ENCODE measurements at places on chromosomes 7 and 10.

GRCh38 chr10:78049851-78050250 lies 16.2 kb downstream of the RPS24 start:
- no peak for DNase-seq

DNA sequence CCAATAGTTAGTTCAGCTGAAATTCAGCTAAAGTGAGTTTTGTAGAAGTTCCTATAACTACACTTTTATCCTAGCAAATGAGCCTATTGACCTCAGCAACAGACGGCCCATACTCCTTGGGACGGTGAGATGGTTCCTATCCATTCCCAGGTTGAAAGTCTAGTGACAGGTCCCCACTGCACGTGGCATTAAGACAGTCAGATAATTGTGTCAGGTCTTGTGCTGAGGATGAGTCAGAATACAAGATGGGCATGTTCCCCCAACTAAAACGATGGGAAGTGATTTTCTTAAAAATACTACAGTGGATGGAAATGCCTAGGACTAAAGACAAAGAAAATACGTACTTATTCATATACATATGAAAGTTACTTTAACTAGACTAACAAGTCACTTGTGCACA lies 2.1 kb downstream of the CAV1 start:
- no peak for DNase-seq

GRCh38 chr10:121753726-121754476 lies 155.7 kb upstream of the FGFR2 start:
- no peak for DNase-seq

GRCh38 chr7:120988591-120989256 lies at the start of gene CPED1:
Gene CPED1 (plus strand): TSS chr7:120988711. CDS start chr7:120989622, 911 bp downstream.
- DNase-seq = no peak

GRCh38 chr10:7030134-7030855 lies 380.5 kb downstream of the SFMBT2 start:
- no peak for DNase-seq

GRCh38 chr7:30068117-30068516 lies 39.9 kb downstream of the PLEKHA8 start:
- no peak for DNase-seq

DNA sequence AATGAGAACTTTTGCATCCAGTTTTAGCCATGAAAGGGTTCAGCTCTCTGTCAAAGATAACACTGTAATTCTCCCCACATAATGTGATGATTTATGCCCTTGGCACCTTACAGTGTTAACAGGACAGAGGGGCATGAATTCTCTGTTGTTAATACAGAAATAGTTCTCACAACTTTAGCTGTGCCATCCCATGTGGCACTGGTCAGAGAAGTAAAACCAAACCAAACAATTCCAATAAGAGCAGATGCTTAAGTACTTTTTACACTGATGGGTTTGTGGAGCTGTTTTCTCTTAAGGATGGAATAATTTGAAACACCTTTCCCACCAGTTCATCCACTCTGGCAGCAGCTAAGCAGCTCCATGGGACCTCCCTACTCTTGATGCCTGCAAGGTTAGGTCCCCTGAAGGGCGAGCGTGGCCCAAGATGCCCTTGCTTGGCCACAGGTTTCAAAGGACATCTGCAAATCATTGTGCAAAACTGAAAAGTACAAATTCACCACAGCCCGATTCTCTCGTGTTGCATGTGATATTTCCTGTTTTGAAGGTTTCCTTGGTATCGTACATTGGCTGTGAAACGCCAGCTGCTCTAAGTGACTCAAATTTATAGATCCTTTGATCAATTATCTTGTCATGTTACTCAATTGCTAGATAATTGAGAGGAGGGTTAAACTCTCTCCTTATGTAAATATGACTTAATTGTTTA lies 82.5 kb upstream of the CREB5 start:
- DNase-seq = no peak

- no peak for DNase-seq
These were observed 88.7 kb downstream of the HIP1 start for GRCh38 chr7:75650062-75650461.

- DNase-seq = no peak
These were observed 6.4 kb upstream of the HKDC1 start for GRCh38 chr10:69213591-69214311.

GRCh38 chr7:32586291-32587221 lies 91.3 kb downstream of the AVL9 start:
- DNase-seq = peak; percentile 19

DNA sequence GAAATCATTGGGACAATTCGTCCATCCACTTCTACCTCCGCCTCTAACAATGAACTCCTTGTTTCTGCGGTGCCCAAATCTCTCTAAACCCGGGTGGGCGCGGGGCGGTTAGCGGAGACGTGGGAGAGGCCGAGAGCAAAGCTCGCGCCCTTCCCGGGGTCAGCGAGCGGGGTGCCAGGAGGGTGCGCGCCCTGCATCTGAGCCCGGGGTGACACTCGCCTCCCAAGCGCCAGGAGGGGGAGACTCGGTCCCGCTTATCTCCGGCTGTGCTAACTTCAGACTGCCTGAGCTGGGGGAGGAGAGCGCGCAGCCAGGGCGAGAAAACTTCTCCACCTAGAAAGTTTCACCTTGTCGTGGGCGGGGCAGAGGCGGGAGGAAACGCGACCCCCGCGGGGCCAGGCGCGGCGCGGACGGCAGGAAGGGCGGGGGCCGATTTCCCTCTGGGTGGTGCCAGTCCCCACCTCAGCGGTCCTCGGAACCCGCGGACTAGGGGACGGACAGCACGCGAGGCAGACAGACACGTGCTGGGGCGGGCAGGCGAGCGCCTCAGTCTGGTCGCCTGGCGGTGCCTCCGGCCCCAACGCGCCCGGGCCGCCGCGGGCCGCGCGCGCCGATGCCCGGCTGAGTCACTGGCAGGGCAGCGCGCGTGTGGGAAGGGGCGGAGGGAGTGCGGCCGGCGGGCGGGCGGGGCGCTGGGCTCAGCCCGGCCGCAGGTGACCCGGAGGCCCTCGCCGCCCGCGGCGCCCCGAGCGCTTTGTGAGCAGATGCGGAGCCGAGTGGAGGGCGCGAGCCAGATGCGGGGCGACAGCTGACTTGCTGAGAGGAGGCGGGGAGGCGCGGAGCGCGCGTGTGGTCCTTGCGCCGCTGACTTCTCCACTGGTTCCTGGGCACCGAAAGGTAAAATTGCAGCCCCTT lies at the start of gene MET:
MET (plus strand) TSS at position 516 of the 915 bp plus-strand sequence. CDS start 26,889 bp downstream, outside the sequence.
- DNase-seq = peak; percentile 74

DNA sequence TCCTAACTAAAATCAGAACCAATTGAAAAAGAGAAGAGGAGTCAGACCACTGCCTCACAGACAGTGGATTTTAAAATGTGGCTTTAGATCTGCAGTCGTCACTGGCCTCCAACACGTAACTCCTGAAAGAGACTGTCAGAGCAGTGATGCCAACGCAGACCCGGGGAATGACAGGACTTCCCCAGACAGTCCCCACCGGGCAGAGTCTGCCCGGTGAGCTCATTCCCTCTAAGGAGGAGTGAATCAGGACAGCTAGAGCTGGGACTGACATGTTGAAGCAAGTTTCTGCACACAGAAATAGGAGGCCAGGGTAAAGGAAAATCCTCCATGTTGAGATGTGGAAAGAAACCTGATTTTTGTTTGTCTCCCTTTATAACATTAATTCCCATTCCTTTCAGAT lies 105.0 kb downstream of the TES start:
- no peak for DNase-seq
